Stomach (tissue), 19 donors: ENCODE measurements at places on chromosomes 4 and X.
A peak's percentile ranks its signal among the peaks of the same experiment; 100 is the strongest.

DNA sequence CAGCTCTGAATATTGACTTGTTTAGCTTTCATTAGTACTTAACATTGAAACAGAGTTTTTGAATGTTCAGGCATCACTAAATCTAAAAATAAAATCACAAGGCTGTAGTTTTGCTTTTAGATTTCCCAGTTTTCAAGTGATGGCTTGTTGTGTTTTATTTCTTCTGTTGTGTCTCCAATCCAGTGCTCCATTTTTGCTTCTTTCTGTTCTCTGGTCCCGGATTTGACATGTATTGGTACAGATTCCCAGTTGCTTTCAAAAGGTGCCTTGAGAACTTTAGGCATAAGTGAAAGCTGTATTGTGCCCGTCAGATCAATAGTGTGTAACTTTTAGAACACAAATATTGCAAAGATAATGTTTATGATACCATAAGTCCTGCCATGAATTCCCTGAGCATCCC is 53.2 kb downstream of the ARHGAP10 start:
- no peaks in the 10 kb centered on the region for H3K27me3 ChIP-seq
- no peak overlapping the region for H3K27ac ChIP-seq
- no peaks in the 10 kb centered on the region for H3K36me3 ChIP-seq
- H3K4me3 ChIP-seq, result no peak overlapping the region

DNA sequence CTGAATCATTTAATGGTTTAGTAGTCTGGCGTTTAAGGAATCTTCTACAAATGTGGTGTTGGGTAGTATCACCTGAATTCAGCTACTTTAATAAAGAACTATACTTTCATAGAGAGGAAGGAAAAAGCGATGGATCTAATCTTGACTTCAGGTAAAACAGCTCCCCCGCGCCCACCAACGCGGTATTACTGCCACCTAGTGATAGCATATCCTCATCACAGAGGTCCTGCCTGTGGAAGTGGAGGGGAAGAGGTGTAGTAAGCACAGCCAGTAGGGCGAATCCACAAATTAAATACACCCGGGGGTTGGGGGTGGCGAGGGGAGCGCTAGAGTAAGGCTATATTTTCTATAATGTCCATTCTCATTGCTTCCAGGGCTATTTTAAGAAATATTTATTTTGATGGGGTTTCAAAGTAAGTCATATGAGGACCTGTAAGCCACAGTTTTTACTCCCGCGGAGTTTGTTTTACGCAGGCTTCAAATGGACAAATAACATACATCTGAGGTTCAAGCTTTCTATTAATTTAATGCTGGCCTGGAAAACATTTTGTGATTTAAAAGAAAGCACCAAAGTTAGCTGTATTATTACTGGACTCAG is 8.3 kb upstream of the DAPP1 start:
- no peak overlapping the region for H3K27ac ChIP-seq
- DNase-seq, result peak; percentile 73
- H3K4me1 ChIP-seq, result no peaks in the 10 kb centered on the region
- no peaks in the 10 kb centered on the region for H3K36me3 ChIP-seq

GRCh38 chr4:8577972-8578371 is 2.2 kb upstream of the GPR78 start:
- no peaks in the 10 kb centered on the region for H3K4me1 ChIP-seq
- H3K36me3 ChIP-seq, result no peaks in the 10 kb centered on the region
- H3K27me3 ChIP-seq, result peaks cover 35% of the 10 kb centered on the region
- H3K27ac ChIP-seq, result no peak overlapping the region

- no peak for DNase-seq
- no peak overlapping the region for H3K4me3 ChIP-seq
- no peaks in the 10 kb centered on the region for H3K36me3 ChIP-seq
- H3K27me3 ChIP-seq, result no peaks in the 10 kb centered on the region
- no peak overlapping the region for H3K27ac ChIP-seq
Measured at GRCh38 chr4:11543706-11544105, 115.0 kb upstream of the HS3ST1 start.

DNA sequence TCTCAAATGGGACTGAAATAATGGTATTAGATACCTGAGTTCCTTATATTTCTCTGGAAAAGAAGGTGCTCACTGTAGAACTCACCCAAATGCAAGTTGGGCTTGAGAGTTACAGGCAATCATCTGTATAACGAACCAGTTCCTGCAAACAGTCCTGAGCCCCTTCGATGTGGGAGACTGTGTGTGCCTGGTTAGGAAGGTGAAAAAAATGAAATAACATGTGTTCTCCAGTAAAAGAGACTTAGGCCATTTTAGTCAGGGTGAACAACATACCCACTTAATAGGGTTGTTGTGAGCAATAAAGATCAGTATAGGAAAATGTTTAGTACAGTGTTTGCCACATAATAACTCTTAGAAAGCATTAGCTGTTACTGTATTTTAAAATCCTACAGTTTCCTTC is 23.4 kb downstream of the STIM2 start:
- no peak for DNase-seq
- H3K4me1 ChIP-seq, result no peaks in the 10 kb centered on the region
- H3K4me3 ChIP-seq, result no peak overlapping the region
- H3K27ac ChIP-seq, result no peak overlapping the region
- no peaks in the 10 kb centered on the region for H3K36me3 ChIP-seq

DNA sequence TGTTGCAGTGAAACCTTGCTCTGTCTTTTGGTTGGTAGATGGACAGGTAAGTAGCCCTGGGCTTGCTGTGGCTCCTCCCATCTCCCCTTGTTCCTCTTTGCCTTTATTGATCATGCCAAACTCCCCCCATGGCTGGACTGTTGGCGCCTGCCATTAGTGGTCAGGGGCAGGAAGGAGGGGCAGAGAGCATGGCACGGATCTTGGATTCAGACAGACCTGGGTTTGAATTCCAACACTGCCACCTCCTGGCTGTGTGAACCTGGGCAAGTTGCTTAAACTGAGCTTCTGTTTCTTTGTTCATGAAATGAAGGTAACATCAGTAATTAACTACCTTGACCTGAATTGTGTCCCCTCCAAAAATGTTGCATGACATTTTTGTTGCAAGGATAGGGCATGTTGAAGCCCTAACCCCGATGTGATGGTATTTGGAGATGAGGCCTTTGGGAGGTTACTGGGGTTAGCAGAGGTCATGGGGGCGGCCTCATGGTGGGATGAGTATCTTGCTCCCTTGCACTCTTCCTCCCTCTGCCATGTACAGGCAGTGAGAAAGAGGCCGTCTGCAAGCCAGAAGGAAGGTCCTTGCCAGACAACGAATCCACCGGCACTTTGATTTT is 6.0 kb downstream of the SLC2A9 start:
- DNase-seq, result peak; percentile 64
- H3K27me3 ChIP-seq, result no peaks in the 10 kb centered on the region
- H3K27ac ChIP-seq, result no peak overlapping the region

DNA sequence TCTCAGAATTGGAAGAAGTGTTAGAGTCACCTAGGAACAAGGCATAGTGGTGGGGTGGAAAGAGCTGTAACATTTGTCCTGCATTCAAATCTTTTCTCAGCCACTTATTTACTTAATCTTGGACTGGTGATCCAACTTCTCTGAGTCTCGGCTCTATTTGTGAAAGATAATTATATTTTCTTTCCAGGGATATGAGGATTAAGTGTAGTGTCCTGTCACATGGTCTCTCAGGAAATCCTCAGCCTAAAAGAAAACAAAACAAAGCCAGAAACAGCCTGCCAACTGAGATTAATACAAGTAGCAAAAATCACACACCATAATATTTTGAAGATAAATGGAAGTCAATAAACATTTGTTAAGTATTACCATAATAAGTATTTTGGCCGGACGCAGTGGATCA is 33.3 kb upstream of the ETNPPL start:
- no peaks in the 10 kb centered on the region for H3K36me3 ChIP-seq
- no peak overlapping the region for H3K27ac ChIP-seq
- H3K4me1 ChIP-seq, result no peaks in the 10 kb centered on the region
- no peak overlapping the region for H3K4me3 ChIP-seq
- H3K27me3 ChIP-seq, result no peaks in the 10 kb centered on the region
- no peak for DNase-seq

- H3K4me1 ChIP-seq, result no peaks in the 10 kb centered on the region
- H3K4me3 ChIP-seq, result no peak overlapping the region
- no peaks in the 10 kb centered on the region for H3K36me3 ChIP-seq
- no peaks in the 10 kb centered on the region for H3K27me3 ChIP-seq
- DNase-seq, result no peak
Measured at GRCh38 chr4:183426507-183426906, 17.9 kb upstream of the CDKN2AIP start.

DNA sequence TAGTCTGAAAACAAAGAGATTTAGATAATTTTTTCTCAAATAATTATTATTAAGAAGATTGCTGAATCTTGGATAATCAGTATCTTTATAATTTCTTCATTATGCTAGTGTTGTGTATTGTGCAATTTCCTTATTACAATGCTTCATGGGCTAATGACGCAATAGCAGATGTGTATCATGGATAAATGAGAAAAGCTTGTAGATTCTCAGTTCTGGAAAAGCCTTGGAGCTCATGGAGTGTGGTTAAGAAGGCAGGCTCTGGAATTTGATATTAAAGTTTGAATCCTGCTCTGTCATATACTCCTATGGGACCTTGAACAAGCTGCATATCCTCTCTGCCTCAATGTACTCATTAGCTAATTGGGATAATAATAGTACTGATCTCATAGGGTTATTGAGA is 18.9 kb upstream of the CXCL8 start:
- H3K4me1 ChIP-seq, result no peaks in the 10 kb centered on the region
- no peak for DNase-seq
- H3K27me3 ChIP-seq, result no peaks in the 10 kb centered on the region
- no peak overlapping the region for H3K4me3 ChIP-seq
- no peaks in the 10 kb centered on the region for H3K36me3 ChIP-seq

DNA sequence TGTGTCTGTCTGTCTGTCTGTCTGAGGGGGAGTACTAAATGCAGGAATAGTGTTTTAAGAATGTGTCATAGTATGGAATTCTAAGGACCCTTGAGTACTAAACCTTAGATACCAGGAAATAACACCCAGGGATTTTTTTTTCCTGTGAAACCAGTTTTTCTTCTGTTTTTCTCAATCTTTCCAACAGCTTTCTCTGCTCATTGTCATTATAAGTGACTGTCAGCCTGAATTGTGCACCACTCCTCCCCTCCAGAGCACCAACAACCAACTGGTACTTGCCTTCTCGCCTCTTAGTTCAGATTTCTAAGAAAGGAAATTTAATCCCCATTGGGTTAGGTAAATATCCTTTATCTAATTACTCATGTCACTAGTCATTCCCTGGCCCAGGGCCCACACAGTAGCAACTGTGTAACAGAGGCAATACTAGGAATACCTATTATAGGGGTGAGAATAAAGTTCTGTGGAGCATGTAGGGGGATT is 320.6 kb downstream of the ADGRL3 start:
- no peaks in the 10 kb centered on the region for H3K4me1 ChIP-seq
- H3K36me3 ChIP-seq, result no peaks in the 10 kb centered on the region
- peak overlapping the region; percentile 18 for H3K27ac ChIP-seq
- no peak overlapping the region for H3K4me3 ChIP-seq
- H3K27me3 ChIP-seq, result no peaks in the 10 kb centered on the region
- DNase-seq, result peak; percentile 65

DNA sequence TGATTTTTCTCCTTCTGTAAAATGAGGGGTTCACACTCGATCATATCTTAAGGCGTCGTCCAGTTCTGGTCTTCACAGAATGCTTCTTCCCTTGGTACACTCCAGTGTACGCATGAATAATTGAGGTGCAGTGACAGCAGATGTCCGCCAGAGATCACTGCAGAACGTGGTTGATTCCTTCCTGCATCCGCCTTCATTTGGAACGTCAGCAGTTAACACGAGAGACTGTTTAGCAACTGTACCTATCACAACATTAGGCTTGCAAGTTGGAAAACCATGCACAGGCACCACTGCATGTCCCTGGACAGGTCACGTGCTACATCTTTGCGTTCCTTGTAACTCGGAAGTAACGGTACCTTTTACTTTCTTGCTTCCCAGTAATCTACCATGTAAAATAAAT is 66.0 kb upstream of the GEMIN8 start:
- H3K27me3 ChIP-seq, result no peaks in the 10 kb centered on the region
- H3K4me1 ChIP-seq, result no peaks in the 10 kb centered on the region
- H3K4me3 ChIP-seq, result no peak overlapping the region

GRCh38 chr4:118915468-118915867 is 26.8 kb downstream of the SYNPO2 start:
- H3K4me3 ChIP-seq, result no peak overlapping the region
- H3K36me3 ChIP-seq, result no peaks in the 10 kb centered on the region
- H3K27me3 ChIP-seq, result no peaks in the 10 kb centered on the region
- H3K27ac ChIP-seq, result peak overlapping the region; percentile 65
- no peak for DNase-seq

GRCh38 chr4:185672151-185672550 is 136.8 kb upstream of the PDLIM3 start:
- H3K27ac ChIP-seq, result no peak overlapping the region
- H3K4me3 ChIP-seq, result no peak overlapping the region
- no peak for DNase-seq

- no peak for DNase-seq
- H3K4me1 ChIP-seq, result no peaks in the 10 kb centered on the region
- H3K4me3 ChIP-seq, result no peak overlapping the region
- H3K36me3 ChIP-seq, result no peaks in the 10 kb centered on the region
Measured at GRCh38 chr4:132642016-132642817, 506.9 kb upstream of the PCDH10 start.

DNA sequence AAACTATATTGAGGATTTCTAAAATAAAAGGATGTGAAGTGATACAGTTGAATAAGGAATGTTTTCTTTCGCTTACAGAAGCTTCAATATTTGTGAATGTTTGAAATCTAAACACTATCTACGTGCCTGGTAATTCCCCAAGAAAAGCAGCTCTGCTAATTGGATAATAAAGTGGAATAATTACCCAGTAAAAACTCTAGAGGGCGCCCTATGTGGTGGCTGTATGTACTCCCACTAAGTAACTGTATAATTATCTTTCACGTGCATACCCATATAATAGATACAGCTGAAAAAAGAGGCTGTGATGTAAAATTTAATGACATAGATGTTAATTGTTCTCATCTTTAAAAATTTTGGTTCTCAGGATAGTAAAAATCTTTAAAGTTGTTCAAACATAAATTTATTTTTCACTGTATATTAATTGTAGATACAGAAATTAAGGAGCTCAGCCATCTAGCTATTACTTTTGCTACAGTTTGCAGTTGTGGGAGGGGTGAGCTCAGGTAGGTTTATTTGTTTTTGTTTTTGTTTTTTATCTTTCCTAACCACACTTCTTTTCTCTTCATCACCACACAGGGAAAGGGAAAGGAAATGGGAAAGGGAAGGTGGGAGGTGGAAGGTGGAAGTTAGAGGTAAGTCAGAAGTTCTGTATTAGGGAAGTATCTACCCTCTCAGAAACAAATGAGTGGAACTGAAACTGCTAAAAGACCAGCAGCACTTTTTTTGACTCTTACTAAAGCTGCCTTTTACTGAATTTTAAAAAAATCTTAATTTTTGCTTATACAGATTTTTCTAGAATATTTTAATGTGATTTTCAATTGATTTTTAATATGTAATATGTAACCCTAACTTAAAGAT is 151.7 kb upstream of the RPS6KA6 start:
- no peak overlapping the region for H3K27ac ChIP-seq
- H3K36me3 ChIP-seq, result no peaks in the 10 kb centered on the region
- H3K4me3 ChIP-seq, result no peak overlapping the region
- H3K27me3 ChIP-seq, result no peaks in the 10 kb centered on the region
- peak; percentile 15 for DNase-seq
- H3K4me1 ChIP-seq, result no peaks in the 10 kb centered on the region
